ENCODE measurements at places on chromosomes 3 and 15.
A peak's percentile ranks its signal among the peaks of the same experiment; 100 is the strongest.

GRCh38 chr15:66647358-66647757 lies 54.7 kb upstream of the SMAD6 start:
- no peak for DNase-seq

- DNase-seq: peak; percentile 33
Measured at GRCh38 chr3:24069045-24069444, 124.0 kb downstream of the NR1D2 start.

GRCh38 chr15:73630921-73631362 lies 2.2 kb downstream of the NPTN start:
- no peak for DNase-seq

DNA sequence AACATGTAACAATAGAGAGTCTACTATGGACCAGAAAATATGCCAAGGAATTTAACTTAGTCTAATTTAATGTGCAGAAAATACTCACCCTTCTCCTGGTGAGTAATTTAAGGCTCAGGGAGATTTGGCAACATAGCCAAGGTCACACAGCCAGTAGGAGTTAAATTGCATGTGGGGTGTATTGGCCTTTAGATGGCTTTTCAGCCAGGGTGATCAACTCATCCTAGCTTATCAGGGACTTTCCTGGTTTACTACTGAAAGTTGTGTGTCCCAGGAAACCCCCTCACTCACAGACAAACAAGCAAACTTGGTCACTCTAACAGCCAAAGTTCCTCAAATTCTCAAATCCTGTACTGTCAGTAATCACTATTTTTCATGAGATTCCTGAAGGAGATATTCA lies 2.6 kb upstream of the SLC9A9 start:
- DNase-seq: no peak

- no peak for DNase-seq
Measured at GRCh38 chr3:9253327-9253726, 3.9 kb upstream of the SRGAP3 start.

DNA sequence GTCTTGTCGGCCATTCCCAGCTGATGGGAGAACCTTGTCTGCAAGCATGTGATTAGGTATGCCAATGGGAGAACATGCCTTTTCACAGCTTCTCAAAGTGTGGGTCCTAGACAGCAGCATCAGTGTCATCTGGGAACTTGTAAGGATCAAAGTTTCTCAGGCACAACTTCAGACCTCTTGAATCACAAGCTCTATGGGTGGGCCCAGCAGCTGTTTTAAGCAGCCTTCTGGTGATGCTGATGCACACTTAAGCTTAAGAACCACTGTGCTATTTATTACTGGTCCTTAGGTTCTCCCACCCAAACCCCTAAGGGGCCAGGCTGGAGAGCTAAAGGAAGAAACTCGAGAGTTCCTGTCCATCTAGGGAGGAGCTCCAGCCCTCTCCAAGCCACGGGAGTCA lies 453.9 kb upstream of the PROK2 start:
- no peak for DNase-seq

DNA sequence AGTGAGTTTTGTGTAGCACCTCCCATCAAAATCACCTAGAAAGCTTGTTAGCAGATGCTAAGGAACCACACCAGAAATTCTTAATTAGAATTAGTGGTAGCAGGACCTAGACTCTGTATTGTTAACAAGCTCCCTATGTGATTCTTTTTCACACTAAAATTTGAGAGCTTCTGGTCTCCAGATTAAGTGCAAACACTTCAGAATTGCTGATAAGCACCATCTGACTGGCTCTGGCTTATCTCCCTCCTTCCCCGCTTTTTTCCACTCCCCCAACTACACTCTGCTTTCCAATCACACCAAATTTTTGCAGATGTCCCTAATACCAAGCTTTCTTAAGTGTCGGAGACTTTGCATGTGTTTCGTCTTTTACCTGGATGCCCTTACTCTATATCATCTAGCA lies 410.1 kb upstream of the DPH6 start:
- DNase-seq: no peak

- DNase-seq: peak; percentile 79
Measured at GRCh38 chr15:73442421-73442820, 543 bp upstream of the REC114 start.
